ENCODE measurements at places on chromosomes 6 and 20. TPM values are rescaled to one million over a fixed set of nuclear protein-coding genes. Genes with fewer than 3 reads are reported as not detected.

DNA sequence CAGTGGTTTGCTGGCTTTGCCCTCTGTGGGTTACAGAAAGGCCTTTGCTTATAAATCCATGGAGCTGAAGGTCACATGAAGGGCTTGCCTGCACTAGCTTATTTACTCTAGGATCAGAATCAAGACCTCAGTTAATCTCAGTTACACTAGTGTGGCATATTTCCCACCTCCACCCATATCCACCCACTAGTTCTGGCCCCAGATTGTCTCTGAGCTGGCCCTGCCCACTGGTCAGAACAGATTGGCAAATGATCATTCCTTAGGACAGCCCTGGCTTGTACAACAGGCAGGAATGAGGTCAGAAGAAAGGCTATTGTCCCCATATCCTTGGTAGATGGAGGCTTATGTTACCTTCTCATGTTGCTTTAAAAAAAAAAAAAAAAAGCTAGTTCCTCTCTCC, 33.3 kb upstream of the SASH1 start:
- no peak for DNase-seq
- H3K4me1 ChIP-seq: no peaks in the 10 kb centered on the region
- no peaks in the 10 kb centered on the region for H3K36me3 ChIP-seq
- no peak overlapping the region for H3K4me3 ChIP-seq

ELOVL4 gene
- total RNA-seq: 0.15 TPM

MOG gene
- not detected for total RNA-seq

IYD gene
- total RNA-seq: 0.20 TPM

- DNase-seq: no peak
- H3K4me1 ChIP-seq: no peaks in the 10 kb centered on the region
- no peaks in the 10 kb centered on the region for H3K36me3 ChIP-seq
- H3K27ac ChIP-seq: no peak overlapping the region
- H3K4me3 ChIP-seq: no peak overlapping the region
- no peaks in the 10 kb centered on the region for H3K27me3 ChIP-seq
Observed at GRCh38 chr6:110661414-110661813, 153.9 kb downstream of the CDK19 start.

DNA sequence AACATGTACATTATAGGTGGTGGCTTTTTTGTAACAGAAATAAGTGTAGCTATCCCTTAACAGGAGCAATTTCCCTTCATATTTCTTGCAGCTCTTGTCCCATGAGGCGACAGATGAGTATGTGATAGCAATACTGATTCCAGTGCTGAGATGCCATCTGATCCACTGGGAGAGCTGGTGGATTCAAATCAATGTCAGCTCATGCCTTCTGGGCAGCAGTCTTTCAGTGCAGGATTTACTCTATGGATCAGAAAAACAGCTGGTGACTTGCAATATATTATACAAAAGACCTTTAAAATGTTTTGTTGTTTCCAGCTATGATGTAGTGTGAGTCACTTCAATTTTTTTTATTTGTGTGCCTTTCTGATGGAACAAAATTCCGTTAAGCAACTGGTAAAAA, 259.9 kb upstream of the SASH1 start:
- no peak overlapping the region for H3K4me3 ChIP-seq
- no peak for DNase-seq
- no peaks in the 10 kb centered on the region for H3K4me1 ChIP-seq
- H3K36me3 ChIP-seq: no peaks in the 10 kb centered on the region

GRCh38 chr20:22684763-22685443, 100.5 kb upstream of the FOXA2 start:
- no peak overlapping the region for H3K4me3 ChIP-seq
- no peak overlapping the region for H3K27ac ChIP-seq
- no peaks in the 10 kb centered on the region for H3K36me3 ChIP-seq
- no peaks in the 10 kb centered on the region for H3K4me1 ChIP-seq
- no peak for DNase-seq

DNA sequence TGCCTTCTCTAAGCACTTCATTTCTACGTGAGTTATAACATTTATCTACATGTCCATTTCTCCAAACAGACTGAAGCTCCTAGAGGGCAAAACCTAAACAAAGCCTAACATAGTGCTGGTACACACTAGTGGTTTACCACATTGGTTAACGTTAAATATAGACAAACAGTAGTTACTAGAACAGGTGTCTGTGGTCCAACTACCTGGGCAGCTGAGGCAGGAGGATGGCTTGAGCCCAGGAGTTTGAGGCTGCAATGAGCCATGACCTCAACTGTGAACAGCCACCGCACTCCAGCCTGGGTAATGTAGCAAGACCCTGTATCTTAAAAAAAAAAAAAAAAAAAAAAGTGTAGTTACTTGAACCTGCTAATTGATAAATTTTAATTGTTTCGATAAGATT, 26.5 kb downstream of the PTPRK start:
- H3K36me3 ChIP-seq: no peaks in the 10 kb centered on the region
- no peak for DNase-seq
- no peaks in the 10 kb centered on the region for H3K27me3 ChIP-seq
- H3K4me3 ChIP-seq: no peak overlapping the region
- H3K4me1 ChIP-seq: peaks cover 14% of the 10 kb centered on the region
- no peak overlapping the region for H3K27ac ChIP-seq

- no peaks in the 10 kb centered on the region for H3K36me3 ChIP-seq
- DNase-seq: no peak
- H3K27ac ChIP-seq: no peak overlapping the region
- H3K4me1 ChIP-seq: no peaks in the 10 kb centered on the region
- H3K27me3 ChIP-seq: peaks cover 12% of the 10 kb centered on the region
- H3K4me3 ChIP-seq: no peak overlapping the region
Observed at GRCh38 chr20:57280221-57280620, 13.8 kb upstream of the BMP7 start.

Data from gastrocnemius medialis (tissue), 4 donors.